ENCODE measurements at places on chromosomes 2 and 18.

GRCh38 chr2:204477358-204477950 is 67.8 kb upstream of the PARD3B start:
- no peak for DNase-seq

DNA sequence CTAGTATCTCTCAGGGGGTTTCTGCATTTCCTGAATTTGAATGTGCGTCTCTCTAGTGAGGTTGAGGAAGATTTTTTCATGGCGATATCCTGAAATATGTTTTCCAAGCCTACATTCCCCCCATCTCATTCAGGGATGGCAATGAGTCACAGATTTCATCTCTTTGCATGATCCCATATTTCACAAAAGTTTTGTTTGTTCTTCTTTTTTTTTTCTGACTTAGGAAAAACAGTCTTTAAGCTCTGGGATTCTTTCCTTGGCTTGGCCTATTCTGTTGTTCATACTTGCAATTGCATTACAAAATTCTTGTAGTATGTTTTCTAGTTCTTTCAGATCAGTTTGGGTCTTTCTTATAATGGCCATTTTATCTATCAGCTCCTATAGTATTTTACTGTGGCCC is 136.5 kb downstream of the DSEL start:
- no peak for DNase-seq

GRCh38 chr2:141384676-141385075 is 746.1 kb downstream of the LRP1B start:
- no peak for DNase-seq

- peak; percentile 34 for DNase-seq
These were observed 6.8 kb downstream of the CYB5A start for GRCh38 chr18:74284980-74285355.

GRCh38 chr2:36125702-36126101 is 229.9 kb upstream of the CRIM1 start:
- no peak for DNase-seq

GRCh38 chr18:13446610-13447461 is 228.3 kb downstream of the LDLRAD4 start:
- peak; percentile 45 for DNase-seq

DNA sequence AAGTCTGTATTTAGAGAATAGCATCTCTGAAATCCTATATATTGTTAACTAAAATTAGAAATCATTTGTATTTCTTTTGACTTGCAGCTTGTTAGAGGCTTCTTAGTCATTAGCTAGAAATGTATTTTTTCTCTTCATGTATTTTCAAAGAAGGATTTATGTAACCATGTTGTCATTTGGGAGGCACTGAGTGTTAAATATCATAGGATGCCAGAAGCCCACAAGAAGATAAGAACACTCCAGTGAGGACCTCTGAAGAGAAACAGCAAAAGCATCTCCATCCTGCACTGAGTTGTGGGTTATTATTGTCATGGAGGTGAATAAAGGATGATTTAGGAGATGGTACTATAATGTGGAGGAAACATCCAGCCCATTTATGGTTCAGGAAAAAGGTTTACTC is 93.5 kb downstream of the UBE2E3 start:
- DNase-seq: no peak

GRCh38 chr2:43217228-43218154 is 8.9 kb downstream of the ZFP36L2 start:
- peak; percentile 89 for DNase-seq

DNA sequence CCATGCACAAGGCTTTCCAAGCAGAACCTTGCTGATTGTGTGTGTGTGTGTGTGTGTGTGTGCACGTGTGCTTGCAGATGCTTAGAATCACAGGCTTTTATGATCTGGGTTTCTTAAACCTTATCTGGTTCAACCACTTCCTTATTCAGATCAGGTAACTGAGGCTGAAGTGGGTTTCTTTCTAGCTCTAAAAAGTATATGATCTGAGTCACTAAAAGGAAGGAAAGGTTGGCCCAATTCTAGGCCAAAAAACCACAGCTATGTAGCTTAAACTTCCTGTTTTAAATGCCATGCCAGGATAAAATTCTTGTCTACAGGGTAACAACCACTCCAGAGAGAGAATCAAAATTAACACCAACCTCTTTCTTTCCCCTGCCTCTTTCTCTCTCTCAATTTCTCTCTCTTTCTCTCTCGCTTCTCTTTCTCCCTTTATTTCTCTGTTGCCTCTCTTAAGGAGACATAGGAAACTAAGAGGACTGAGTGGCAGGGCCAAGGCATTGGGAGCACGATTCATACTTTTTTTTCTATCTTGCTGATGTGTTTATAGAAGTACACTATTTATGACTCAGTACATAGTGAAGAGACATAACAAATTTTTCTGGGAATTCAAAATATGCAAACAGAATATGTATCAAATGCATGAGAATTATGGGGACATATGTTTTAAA is 140.3 kb downstream of the TRIB2 start:
- no peak for DNase-seq

- no peak for DNase-seq
These were observed 17.4 kb upstream of the NEMP2 start for GRCh38 chr2:190551928-190552327.

DNA sequence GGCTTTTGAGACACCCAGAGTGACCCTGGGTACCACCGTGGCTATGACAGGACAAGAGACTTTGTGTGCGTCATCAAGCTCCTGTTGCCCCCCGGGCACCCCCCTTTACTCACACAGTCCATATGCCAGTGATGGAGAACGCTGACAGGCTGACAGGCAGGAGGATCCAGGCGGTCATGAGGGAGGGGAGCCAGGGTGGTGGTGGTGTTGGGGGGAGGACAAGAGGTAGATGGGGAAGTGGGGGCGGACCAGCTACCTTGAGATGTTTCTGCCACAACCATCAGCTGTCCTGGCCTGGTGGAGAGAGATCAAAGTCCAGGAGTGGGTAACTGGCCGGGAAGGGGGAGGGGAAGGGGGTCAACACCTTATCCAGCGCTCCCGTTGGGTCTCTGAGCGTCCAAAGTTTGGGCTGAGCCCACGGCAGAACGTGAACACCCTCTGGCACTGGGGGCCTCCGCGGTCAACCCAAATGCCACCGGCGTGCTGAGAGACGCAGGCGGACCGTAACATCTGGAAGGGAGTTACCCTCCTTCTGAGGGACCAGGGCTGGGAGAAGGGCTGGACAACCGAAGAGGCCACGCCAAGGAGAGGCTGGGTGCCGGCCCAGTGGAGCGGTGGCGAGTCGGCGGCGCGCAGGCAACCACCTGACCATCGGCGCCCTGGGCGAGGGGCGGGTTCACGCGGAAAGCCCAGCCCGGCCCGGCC is 575 bp downstream of the TMEM150A start:
- DNase-seq: no peak

GRCh38 chr18:2851771-2852170 is 5.0 kb downstream of the EMILIN2 start:
- DNase-seq: no peak

DNA sequence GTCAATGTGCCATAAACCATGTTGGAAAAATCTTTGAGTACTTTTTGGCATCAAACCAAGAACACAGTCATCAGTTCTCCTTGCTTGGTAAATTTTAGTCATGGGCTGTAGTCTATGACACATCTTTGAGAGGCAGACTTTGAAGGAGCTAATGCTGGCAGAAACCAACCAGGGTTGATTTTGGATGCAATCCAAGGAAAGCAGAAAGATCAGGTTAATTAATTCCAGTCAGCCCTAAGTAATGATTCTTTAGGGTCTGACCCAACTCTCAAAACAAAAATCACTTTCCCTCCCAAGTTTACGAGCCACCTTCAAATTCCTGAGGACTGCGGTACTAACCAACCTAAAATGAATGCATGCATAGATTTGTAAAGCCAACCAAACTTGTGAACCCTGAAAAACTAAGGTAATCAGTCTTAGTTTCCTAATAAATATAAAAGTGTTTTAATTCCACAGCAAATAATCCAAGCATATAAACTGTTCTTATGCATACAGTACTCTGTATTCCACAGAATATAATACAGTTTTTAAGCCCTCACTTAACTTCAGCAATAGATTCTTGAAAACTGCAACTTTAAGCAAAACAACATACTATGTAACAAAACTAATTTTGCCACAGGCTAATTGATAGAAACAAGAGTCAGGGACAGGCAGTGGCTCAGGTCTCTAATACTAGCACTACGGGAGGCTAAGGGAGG is 22.0 kb downstream of the AP1S3 start:
- no peak for DNase-seq

DNA sequence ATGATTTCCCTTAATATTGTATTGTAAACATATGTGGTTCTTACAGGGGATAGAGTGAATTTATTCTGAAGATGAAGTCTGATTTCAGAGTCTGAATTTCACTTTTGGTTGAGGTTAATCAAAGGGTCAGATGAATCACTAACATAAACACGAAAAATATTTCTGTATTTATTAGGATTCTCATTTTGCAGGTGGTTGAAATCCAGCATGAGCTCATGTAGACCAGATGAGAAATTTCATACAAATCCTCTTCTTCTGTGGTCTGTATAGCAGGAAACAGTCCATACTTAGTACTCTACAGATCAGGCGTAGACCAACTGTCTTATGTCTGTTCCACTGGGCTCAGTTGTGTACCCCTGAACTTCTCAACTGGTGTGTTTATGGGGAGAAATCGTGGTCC is 157.8 kb downstream of the BABAM2 start:
- DNase-seq: no peak

DNA sequence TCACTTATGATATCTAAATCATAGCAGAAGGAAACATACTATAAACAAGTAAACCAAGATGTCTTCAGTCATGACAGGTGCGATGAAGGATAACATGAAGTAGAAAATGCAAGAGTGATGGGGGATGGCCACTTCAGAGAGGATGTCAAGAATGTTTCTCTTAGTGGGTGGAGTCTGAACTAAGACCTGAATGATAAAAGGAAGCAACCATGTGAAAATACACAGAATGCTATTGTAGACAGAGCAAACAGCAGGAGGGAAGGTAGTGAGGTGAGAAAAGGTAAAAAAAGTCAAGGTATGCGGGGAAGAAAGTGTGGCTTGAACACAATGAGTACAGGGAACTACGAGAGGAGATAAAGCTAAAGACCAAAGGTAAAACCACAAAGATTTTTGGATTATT is 341.6 kb downstream of the FBXO15 start:
- no peak for DNase-seq

DNA sequence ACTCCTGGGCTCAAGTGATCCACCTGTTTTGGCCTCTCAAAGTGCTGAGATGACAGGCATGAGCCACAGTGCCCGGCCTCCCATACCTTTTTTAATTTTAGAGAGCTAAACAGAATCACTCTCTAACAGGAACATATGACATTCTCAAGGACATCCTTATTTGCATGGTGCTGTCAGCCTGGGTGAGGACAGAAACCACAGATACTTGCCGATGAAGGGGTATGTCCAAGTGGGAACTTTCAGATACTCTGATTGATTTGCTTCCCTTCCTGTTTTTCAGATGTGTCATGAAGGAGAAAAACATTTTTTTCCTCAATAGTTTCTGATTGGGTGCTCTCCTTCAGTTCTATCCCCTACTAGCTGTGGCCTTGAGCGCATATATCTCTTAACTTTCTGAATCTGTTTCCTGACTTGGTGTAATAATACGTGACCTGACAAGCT is 49.6 kb downstream of the MYO3B start:
- DNase-seq: no peak

- DNase-seq: no peak
These were observed 29.2 kb upstream of the STK17B start for GRCh38 chr2:196200557-196200956.

Measured in NCI-H1417 (cell line).